ENCODE measurements at places on chromosomes 12 and 14. TPM values are rescaled to one million over a fixed set of nuclear protein-coding genes. Genes with fewer than 3 reads are reported as not detected.

Gene IL26
- not detected for total RNA-seq

Gene ALX1
- total RNA-seq = not detected

Gene ULK1
- total RNA-seq = 21.8 TPM

DNA sequence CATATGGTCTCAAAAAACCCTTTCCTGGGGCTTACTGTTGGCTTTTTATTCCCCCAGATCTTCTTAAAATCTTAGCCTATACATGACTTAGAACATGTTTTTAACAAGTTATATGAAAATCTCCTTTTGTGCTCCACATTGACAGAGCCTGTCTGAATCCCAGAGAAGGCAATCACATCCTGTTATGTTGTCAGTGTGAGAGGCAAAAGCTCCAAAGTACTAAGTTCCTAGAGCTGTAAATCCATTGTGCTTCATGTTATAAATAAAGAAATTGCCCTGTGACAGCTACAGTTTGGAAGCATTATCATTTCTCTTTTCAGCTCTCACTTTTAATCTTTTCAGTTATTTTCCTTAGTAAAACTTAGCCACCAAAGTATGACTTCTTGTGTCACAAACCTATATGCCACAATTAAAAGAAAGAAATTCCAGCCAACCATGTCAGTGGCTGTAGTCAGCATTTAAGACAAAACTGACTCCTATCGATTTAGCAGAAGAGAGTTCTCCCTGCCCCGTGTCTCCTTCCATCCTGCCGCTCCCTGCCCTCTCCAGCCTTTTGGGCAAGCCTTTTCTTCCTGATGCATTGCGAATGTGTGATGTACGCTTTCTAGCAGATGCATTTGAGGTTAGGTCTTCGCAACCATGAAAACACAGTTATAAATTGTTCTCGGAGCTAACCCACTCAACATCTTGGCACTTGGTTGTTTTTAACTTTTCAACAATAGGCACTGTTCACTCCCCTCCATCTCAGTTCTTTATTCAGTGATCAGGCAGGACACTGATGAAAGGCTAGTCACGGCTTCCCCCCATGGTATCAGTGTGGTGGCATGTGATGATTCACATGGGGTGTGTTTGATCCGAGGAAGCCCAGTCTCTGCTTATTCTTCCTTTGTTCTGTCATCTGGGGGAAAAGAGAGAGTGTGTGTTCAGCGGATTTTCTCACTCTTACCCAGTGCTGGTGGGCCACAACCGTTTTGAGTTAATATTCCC is 143.5 kb downstream of the SSPN start:
- no peak for DNase-seq
- H3K27me3 ChIP-seq = no peaks in the 10 kb centered on the region
- H3K27ac ChIP-seq = no peak overlapping the region
- H3K4me3 ChIP-seq = no peak overlapping the region
- no peaks in the 10 kb centered on the region for H3K36me3 ChIP-seq
- H3K4me1 ChIP-seq = no peaks in the 10 kb centered on the region

DNA sequence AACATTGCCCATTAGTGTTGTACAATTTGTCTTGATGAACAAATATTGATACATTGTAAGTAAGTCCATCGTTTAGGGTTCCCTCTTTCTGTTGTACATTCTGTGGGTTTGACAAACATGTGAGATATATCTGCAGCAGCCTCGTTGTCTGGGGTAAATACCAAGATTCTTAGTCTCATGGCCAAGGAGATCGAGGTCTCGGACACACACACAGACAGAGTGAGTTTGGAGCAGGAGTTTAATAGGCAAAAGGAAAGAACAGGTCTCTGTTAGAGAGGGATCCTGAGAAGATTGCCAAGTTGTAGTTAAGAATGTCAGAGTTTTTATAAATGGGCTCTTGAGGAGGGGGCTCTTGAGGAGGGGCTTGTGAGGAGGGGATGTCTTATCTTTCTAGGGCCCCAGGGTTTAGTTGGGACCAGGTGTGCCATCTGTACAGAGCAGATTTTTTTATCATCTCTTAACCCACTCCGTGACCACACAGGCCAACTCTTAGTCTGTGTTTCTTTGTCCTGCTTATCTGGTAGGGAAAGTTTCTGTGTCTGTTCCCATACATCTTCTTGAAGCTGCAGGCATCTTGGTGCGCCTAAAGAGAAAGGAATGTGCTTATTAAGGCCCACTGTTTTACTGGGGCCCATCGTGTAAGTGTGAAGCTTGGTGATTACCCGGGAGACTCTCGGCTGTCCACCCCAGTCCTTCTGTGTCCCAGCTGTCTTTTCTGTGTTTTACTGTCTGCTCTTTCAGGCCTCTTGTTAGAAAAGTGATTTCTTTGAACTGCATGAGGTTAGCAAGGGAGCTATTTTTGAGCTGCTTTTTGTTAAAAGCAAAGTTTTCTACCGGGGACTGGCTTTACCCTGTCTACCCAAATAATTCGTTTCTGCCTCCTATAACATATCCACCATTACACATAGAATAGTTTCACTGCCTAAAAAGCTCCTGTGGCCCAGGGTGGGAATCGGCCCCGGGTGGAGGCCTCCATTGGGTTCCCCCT is 22.4 kb upstream of the CLEC2D start:
- DNase-seq = no peak
- peak overlapping the region; percentile 68 for H3K4me3 ChIP-seq
- H3K4me1 ChIP-seq = no peaks in the 10 kb centered on the region
- H3K36me3 ChIP-seq = no peaks in the 10 kb centered on the region
- no peaks in the 10 kb centered on the region for H3K27me3 ChIP-seq
- peak overlapping the region; percentile 91 for H3K27ac ChIP-seq

DNA sequence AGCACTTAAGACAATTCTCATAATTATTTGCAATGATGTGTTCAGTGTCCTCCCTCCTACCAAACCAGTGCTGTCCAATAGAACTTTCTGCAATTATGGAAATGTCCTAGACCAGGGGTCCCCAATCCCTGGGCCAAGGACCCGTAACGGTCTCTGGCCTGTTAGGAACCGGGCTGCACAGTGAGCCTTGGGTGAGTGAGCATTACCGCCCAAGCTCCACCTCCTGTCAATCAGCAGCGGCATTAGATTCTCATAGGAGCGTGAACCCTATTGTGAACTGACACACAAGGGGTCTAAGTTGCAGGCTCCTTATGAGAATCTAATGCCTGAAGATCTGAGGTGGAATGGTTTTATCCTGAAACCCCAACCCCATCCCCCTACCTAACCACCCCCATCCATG is 3.9 kb downstream of the SVOP start:
- H3K4me1 ChIP-seq = no peaks in the 10 kb centered on the region
- H3K4me3 ChIP-seq = no peak overlapping the region
- no peak for DNase-seq
- H3K36me3 ChIP-seq = no peaks in the 10 kb centered on the region

GRCh38 chr14:100375266-100375962 is 52.3 kb downstream of the SLC25A47 start:
- H3K4me3 ChIP-seq = peak overlapping the region; percentile 78
- no peaks in the 10 kb centered on the region for H3K36me3 ChIP-seq
- no peaks in the 10 kb centered on the region for H3K27me3 ChIP-seq
- no peaks in the 10 kb centered on the region for H3K4me1 ChIP-seq
- peak overlapping the region; percentile 88 for H3K27ac ChIP-seq

GRCh38 chr14:91004987-91005386 is 55.5 kb downstream of the RPS6KA5 start:
- no peaks in the 10 kb centered on the region for H3K36me3 ChIP-seq
- no peak overlapping the region for H3K4me3 ChIP-seq
- H3K4me1 ChIP-seq = peaks cover 6% of the 10 kb centered on the region
- H3K27ac ChIP-seq = no peak overlapping the region
- DNase-seq = no peak

GRCh38 chr12:25594376-25594775 is 41.3 kb upstream of the LMNTD1 start:
- no peak overlapping the region for H3K27ac ChIP-seq
- no peaks in the 10 kb centered on the region for H3K4me1 ChIP-seq
- H3K27me3 ChIP-seq = no peaks in the 10 kb centered on the region
- no peak for DNase-seq
- no peak overlapping the region for H3K4me3 ChIP-seq
- no peaks in the 10 kb centered on the region for H3K36me3 ChIP-seq

- no peaks in the 10 kb centered on the region for H3K4me1 ChIP-seq
- no peaks in the 10 kb centered on the region for H3K36me3 ChIP-seq
- H3K27ac ChIP-seq = no peak overlapping the region
- no peaks in the 10 kb centered on the region for H3K27me3 ChIP-seq
- H3K4me3 ChIP-seq = no peak overlapping the region
- no peak for DNase-seq
Measured at GRCh38 chr12:112317481-112317880, 64.8 kb downstream of the HECTD4 start.

Data from uterus (tissue), 4 donors.